ENCODE measurements at places on chromosomes 16 and 17. TPM values are rescaled to one million over a fixed set of nuclear protein-coding genes. Genes with fewer than 3 reads are reported as not detected.

DNA sequence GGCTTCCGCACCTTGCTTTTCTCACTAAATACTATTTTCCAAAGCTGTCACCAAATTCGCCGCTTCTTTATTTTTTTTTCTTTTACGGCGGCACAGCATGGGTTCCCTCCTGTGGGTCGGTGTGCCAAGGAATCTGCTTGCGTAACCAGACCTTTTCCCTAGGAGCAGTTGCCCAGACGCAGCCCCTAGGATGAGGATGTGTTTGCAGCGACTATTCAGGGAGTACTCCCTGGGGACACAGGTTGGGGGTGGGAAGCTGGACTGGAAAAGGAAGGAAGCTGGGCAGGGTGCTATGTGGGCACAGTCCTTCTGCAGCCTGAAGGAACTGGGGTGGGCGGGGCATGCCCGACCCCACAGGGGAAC, 49.0 kb upstream of the ZCCHC14 start:
- H3K4me3 ChIP-seq = no peak overlapping the region
- peaks cover 3% of the 10 kb centered on the region for H3K4me1 ChIP-seq
- no peak for DNase-seq
- H3K27me3 ChIP-seq = peaks cover 34% of the 10 kb centered on the region

DNA sequence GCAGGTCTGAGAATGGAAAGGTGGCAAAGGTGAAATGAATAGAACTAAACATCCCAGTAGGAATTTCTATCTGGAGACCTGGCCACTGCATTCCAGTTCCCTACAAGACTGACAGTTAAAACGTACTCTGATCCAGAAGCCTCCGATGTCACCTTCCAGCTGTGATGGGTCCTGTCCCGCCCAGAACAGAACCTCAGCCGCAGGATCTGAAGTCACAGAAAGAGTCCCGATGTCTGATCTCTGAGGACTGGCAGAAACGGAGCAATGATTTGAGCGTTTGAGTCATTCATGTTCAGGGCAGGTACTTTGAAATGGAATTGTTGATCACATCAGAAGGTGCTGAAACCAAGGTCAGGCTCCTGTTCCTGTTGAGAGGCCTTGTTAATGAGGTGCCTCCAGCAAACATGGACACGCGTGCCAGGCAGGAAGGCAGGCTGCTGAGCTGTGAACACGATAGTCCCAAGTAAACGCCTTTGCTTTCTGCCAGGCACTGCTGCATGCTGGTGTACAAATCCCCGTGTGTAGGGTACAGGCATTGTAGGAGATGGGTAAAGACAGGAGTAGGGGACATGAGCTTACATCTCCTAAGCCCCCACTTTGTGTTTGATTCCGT, 61.4 kb downstream of the VAT1L start:
- no peak for DNase-seq
- H3K27me3 ChIP-seq = peaks cover 2% of the 10 kb centered on the region
- H3K36me3 ChIP-seq = no peaks in the 10 kb centered on the region
- H3K4me3 ChIP-seq = no peak overlapping the region
- no peaks in the 10 kb centered on the region for H3K4me1 ChIP-seq

- peak within 1 kb of the TSS; percentile 82 for H3K27ac ChIP-seq
- no peaks in the 10 kb centered on the region for H3K36me3 ChIP-seq
- peak within 1 kb of the TSS; percentile 93 for H3K4me3 ChIP-seq
- H3K27me3 ChIP-seq = peaks cover 19% of the 10 kb centered on the region
Observed at GRCh38 chr17:63998050-63998720, at the start of gene PRR29. PRR29 (plus strand) TSS chr17:63998351; CDS start chr17:63998365, 14 bp downstream.

DNA sequence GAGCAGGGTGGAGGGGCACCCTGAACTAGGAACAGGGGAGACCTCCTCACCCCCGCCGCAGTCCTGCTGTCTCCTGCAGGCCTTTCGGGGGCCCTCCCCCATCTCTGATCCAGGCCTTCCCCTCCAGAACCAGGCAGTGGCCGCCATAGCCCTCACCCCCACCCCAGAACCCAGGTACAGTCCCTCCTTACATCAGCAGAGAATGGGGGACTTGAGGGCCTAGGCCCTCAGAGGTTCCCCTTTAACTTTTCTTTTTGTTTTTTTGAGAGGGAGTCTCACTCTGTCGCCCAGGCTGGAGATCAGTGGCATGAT, 4.3 kb upstream of the HAP1 start:
- no peak for DNase-seq
- H3K4me1 ChIP-seq = peaks cover 12% of the 10 kb centered on the region
- no peak overlapping the region for H3K27ac ChIP-seq

- peaks cover 26% of the 10 kb centered on the region for H3K36me3 ChIP-seq
- no peaks in the 10 kb centered on the region for H3K27me3 ChIP-seq
- H3K4me3 ChIP-seq = peak overlapping the region; percentile 97
- H3K27ac ChIP-seq = peak overlapping the region; percentile 95
- DNase-seq = no peak
Observed at GRCh38 chr17:37405955-37406634, 541 bp downstream of the ACACA start.

KCNJ2 gene
- total RNA-seq = not detected

DNA sequence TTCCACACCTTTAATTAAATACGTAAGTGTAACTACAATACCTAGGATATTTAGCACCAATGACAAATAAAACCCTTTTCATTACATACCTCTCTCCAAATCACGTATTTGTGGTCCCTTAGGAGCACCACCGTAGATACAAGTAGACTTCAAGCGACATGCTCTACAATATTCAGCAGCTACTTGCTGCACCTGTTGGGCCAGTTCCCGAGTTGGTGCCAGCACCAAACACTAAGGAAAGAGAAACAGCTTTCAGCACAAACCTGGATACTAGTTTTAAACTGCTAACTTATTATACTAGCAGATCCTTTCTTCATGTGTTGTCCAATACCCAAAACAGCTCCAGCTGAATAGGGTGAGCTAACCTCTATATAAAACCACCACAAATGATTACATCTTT, 2.7 kb downstream of the DDX5 start:
- no peak overlapping the region for H3K27ac ChIP-seq
- peaks cover 57% of the 10 kb centered on the region for H3K4me1 ChIP-seq
- H3K4me3 ChIP-seq = no peak overlapping the region
- no peak for DNase-seq

Measured in activated naive CD8-positive, alpha-beta T cell treated with anti-CD3 and anti-CD28 coated beads, Interleukin-2, amount 10 ng/mL, durations not matched to agents 7 days and 5 days (primary cell).